ENCODE measurements at places on chromosomes 7 and 10. TPM values are rescaled to one million over a fixed set of nuclear protein-coding genes. Genes with fewer than 3 reads are reported as not detected.

GRCh38 chr7:73876361-73876760 lies 15.4 kb downstream of the TMEM270 start:
- ATAC-seq = no peak

DNA sequence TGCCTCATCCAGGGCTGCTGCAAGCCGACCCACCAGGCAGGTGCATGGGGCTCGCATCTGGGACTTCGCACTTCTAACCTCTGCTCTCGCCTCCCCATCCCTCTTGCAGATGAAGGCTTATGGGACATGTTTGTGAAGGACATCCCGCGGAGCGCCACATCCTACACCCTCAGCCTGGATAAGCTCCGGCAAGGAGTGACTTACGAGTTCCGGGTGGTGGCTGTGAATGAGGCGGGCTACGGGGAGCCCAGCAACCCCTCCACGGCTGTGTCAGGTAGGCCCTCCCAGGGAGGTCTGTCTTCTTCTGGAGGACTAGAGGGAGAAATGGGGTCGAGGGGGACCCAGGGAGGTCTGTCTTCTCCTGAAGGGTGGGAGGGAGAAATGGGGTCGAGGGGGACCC lies 448.9 kb upstream of the FOXK1 start:
- ATAC-seq = no peak

- no peak for ATAC-seq
These were observed 199.0 kb downstream of the CHCHD3 start for GRCh38 chr7:132882714-132883428.

- no peak for ATAC-seq
These were observed 215.2 kb downstream of the RPS24 start for GRCh38 chr10:78248651-78249464.

DNA sequence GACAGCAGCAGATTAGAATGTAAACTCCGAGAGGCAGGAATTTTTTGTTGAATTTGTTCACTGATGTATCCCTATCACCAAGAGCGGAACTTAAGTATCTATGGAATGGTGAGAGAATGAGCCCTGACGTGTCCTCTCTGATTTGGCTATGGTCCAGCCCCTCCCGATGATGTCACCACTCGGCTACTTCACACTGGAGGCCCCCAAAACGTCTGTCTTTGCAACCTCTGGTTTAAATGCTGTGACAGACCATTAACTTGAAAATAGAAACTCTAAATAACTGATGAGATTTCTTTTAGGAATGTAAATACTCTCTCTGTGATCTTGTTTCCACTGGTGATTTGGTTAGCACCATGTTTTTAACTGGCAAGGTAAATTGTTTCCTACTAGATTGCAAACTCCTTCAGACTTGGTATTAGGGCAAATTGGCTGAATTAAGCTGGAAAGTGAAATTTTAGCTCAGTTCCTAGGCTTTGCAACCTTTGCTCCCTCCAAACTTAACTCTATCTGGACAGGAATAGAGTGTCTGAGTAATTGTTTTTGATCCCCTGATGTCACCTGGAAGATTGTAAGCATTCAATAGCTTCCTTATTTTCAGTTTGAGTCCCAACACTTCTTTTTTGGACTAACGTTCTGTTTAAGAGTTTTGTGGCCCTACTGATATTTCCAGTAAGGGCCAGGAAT lies 19.1 kb downstream of the SLC16A12 start:
- ATAC-seq = no peak

GRCh38 chr10:27192284-27192683 lies 37.1 kb downstream of the MASTL start:
- peak; percentile 55 for ATAC-seq

GRCh38 chr7:46957195-46957594 lies 624.7 kb downstream of the TNS3 start:
- no peak for ATAC-seq

- no peak for ATAC-seq
These were observed 54.0 kb downstream of the RAPGEF5 start for GRCh38 chr7:22302951-22303423.

GRCh38 chr10:349081-349480 lies 213.8 kb downstream of the ZMYND11 start:
- ATAC-seq = peak; percentile 23

GRCh38 chr7:8133188-8133848 lies 128.6 kb downstream of the ICA1 start:
- no peak for ATAC-seq

- peak; percentile 4 for ATAC-seq
These were observed 163.3 kb upstream of the AKR1E2 start for GRCh38 chr10:4662576-4663161.

- ATAC-seq = peak; percentile 50
These were observed 8.0 kb downstream of the RSU1 start for GRCh38 chr10:16809074-16809718.

DNA sequence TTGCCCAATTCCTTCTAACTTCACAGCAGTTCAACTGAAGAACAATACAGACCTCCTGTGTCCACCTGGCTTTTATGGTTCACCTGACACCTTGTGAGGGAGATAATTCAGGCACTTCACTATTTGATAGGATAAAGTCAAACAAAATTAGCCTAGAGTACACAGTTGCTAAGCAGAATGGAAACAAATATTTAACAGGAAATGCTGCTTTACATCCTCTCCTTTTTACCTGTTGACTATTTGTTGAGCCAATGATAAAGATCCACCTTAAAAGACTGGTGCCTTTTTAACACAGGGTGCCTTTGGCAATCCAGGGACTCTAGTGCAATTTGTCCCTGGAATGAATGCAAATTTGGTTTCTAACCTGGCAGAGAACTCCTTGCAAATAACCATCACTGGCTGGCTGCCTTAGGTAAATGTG lies 39.8 kb downstream of the ITPRID1 start:
- ATAC-seq = no peak

GRCh38 chr7:106794276-106795083 lies 70.6 kb upstream of the PIK3CG start:
- ATAC-seq = no peak

GRCh38 chr10:87692956-87693484 lies 33.3 kb downstream of the PAPSS2 start:
- ATAC-seq = no peak

DNA sequence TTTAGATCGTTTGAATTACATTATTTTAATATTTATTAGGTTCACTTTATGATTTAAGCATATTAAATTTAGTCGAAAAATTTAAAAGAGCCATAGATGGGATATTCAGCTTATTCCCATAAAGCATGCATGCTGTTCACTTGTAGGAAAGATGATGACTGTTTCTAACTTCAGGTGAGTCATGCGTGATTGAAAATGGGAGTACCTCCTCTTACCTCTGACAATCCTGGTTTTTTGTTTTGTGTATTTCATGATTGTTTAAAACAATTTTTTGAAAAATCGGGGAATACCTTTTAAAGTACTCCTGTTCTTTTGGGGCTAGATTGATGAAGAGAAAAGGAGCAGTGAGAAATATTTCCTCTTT lies 1.4 kb downstream of the TNKS2 start:
- ATAC-seq = no peak

GRCh38 chr7:13259930-13260329 lies 572.5 kb downstream of the ARL4A start:
- no peak for ATAC-seq

GRCh38 chr10:42367532-42368230 lies 270.7 kb downstream of the ZNF33B start:
- ATAC-seq = peak; percentile 97

- no peak for ATAC-seq
These were observed 194.0 kb upstream of the PPP1R3A start for GRCh38 chr7:114112806-114113205.

DNA sequence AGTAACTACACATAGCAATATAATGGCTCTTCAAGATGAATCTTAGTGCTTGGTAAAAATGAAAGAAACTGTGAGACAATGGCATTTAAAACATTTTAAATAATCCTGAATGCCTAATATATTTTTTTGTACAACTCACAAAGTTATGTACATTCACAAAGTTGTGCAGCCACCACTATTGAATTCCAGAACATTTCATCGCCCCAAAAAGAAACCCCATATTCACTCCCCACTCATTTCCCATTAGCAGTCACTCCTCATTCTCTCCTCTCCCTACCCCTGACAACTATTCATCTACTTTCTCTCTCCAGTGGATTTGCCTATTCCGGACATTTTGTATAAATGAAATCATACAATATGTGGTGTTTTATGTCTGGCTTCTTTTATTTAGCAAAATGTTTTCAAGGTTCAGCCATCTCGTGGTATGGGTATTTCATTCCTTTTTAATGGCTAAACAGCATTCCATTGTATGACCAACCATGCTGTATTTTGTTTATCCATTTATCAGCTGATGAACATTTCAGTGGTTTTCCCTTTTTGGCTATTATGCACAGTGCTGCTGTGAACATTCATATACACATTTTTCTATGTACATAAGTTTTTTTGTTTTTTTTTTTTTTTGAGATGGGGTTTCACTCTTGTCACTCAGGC lies 34.7 kb downstream of the ENTPD7 start:
- no peak for ATAC-seq

DNA sequence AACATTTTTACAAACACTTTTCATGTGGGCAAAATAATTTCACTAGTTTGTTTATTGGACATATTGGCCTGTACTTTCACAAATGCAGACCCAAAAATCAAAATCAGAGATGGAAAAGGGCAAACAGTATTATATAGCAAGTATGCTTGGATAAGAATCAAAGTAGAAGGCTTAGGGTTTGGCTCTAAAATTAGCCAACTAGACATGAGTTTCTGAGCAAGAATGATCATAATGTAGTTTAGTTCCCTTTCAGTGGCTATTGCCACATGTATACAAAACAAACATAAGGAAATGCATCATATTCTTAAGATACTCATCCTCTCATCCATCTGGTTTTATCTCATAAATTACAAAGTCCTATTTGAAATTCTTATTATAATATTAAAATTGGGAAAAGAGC lies 132.5 kb downstream of the IMMP2L start:
- ATAC-seq = no peak

- no peak for ATAC-seq
These were observed 493.3 kb upstream of the PODXL start for GRCh38 chr7:132049462-132050304.

DNA sequence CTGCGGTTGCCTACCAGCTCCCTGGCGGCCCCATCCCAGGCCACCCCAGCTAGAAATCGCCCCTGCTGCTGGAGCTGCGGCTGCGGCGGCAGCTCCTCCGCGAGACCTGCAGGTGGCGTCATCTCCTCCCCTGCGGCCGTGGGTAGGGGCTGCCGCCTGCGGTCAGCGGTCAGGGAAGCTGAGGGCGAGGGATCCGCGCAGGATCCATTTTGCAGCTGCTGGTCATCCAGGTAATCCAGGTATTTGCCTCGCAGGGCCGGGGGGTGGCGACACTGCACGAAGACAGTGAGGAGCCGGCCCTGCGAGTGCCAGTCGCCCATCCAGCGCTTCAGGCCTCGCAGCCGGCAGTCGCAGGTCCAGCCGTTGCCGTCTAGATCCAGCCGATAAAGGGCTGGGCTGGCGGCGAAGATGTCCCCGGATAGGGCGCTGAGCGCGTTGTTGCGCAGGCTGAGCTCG lies 1.5 kb downstream of the TRIL start:
- ATAC-seq = peak; percentile 38

DNA sequence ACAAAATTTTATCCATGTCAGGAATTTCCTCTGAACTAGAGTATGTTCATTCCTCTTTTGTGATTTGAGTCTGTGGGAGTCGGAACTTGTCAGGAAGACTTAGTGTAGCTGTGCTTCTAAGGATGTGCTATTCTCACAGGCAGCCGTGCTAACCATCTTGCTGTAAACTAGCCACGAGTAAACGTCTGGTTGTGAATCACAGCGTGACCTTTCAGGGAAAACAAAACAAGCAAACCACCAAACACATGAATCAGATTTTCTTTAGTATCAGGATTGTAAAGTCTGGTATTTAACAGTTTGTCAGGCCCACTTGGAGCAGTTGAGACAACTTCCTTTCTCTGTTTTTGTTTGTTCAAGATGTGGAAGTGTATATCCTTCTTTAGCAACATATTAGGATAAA lies 32.0 kb downstream of the AUTS2 start:
- no peak for ATAC-seq

The SCD gene
- total RNA-seq = 297 TPM

The DENND10 gene
- total RNA-seq = 38.3 TPM

The TDRD1 gene
- not detected for total RNA-seq

The PDZD7 gene
- total RNA-seq = 0.04 TPM

The SPDYE2 gene
- total RNA-seq = not detected

The TUBAL3 gene
- 0.12 TPM for total RNA-seq

The KDM7A gene
- total RNA-seq = 22.3 TPM

The PRF1 gene
- 0.28 TPM for total RNA-seq

The TRPV6 gene
- total RNA-seq = 0.68 TPM

The FKBP9 gene
- total RNA-seq = 62.9 TPM

The PRSS58 gene
- total RNA-seq = not detected

The GRID1 gene
- 0.68 TPM for total RNA-seq

The NAT16 gene
- total RNA-seq = not detected

The FAM180A gene
- 0.68 TPM for total RNA-seq

The NXPH1 gene
- not detected for total RNA-seq
